Vagina (tissue), 2 donors: ENCODE measurements at places on chromosomes 12 and 14.

GRCh38 chr14:101881426-101881825, 82.9 kb upstream of the DYNC1H1 start:
- H3K27ac ChIP-seq, result no peak overlapping the region
- H3K4me1 ChIP-seq, result peaks cover 9% of the 10 kb centered on the region
- H3K4me3 ChIP-seq, result no peak overlapping the region
- peaks cover 37% of the 10 kb centered on the region for H3K36me3 ChIP-seq
- H3K27me3 ChIP-seq, result no peaks in the 10 kb centered on the region
- DNase-seq, result no peak

DNA sequence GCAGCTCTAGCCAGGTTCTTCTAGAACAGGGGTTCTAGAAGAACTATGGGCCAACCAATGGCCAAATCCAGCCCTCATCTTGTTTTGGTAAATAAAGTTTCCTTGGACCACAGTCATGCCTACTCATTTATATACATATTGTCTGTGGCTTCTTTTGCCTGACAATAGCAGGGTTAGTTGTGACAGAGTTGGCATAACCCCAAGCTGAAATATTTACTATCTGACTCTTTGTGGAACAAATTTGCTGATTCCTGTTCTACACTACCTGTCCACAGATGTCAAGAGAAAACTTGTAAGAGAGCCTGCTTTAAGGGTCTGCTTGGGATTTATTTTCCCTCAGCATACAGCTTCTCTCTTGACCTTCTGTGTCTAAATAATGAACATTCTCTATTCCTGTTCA, 289.0 kb downstream of the KSR2 start:
- H3K4me1 ChIP-seq, result no peaks in the 10 kb centered on the region
- no peaks in the 10 kb centered on the region for H3K27me3 ChIP-seq
- DNase-seq, result no peak

GRCh38 chr12:114812858-114813761, 129.1 kb upstream of the TBX3 start:
- H3K4me1 ChIP-seq, result no peaks in the 10 kb centered on the region
- no peaks in the 10 kb centered on the region for H3K27me3 ChIP-seq

DNA sequence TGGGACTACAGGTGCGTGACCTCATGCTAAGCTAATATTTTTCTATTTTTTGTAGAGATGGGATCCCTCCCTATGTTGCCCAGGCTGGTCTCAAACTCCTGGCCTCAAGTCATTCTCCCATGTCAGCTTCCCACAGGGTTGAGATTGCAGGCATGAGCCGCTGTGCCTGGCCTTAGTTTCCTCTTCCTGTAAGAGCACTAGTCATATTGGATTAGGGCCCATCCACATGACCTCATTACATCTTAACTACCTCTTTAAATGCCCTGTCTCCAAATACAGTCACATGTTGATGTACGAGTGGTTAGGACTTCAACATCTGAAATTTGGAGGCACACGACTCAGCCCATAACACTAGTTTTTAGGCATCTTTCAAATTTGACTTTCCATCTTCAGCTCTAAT, 72.2 kb upstream of the RASSF3 start:
- no peak overlapping the region for H3K27ac ChIP-seq
- H3K4me3 ChIP-seq, result no peak overlapping the region
- DNase-seq, result no peak
- H3K36me3 ChIP-seq, result no peaks in the 10 kb centered on the region
- no peaks in the 10 kb centered on the region for H3K4me1 ChIP-seq

DNA sequence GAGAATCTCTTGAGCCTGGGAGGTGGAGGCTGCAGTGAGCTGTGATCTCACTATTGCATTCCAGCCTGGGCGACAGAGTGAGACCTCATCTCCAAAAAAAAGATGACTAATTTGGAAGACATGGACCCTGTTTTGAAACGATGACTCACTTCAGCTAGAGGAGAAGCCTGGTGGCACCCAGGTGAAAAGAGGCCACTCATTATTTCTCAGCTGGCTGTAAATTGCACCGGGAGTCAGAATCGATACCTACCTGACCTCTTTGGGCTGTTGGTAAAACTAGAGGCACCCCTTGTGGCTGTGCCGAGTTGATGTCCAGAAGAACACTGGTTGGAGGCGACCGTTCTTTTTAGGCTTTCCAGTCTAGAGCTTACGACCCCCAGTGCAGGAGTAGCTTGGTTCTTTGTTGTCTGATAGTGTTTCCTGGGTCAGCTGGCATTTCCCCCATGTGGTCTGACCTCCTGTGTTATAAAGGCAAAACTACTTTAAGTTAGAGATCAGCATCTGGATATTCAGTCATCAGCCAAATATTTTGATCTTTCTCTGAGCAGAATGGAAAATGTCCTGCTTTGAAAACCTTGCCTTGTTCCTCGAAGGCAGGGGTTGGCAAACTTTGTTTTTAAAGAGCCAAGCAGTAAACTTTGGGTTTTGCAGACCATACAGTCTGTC, 93.2 kb downstream of the CHST11 start:
- H3K4me1 ChIP-seq, result peaks cover 13% of the 10 kb centered on the region
- no peak overlapping the region for H3K4me3 ChIP-seq
- no peaks in the 10 kb centered on the region for H3K36me3 ChIP-seq
- no peak for DNase-seq
- H3K27ac ChIP-seq, result no peak overlapping the region

- H3K4me1 ChIP-seq, result peaks cover 26% of the 10 kb centered on the region
- no peak overlapping the region for H3K27ac ChIP-seq
- no peak for DNase-seq
- H3K4me3 ChIP-seq, result no peak overlapping the region
Observed at GRCh38 chr12:27624586-27624985, 71.7 kb upstream of the REP15 start.

- H3K27me3 ChIP-seq, result no peaks in the 10 kb centered on the region
- no peaks in the 10 kb centered on the region for H3K36me3 ChIP-seq
- H3K4me1 ChIP-seq, result peaks cover 92% of the 10 kb centered on the region
- H3K4me3 ChIP-seq, result peak overlapping the region; percentile 87
- H3K27ac ChIP-seq, result peak overlapping the region; percentile 83
- no peak for DNase-seq
Observed at GRCh38 chr12:111408116-111408440, 2.4 kb downstream of the SH2B3 start.

DNA sequence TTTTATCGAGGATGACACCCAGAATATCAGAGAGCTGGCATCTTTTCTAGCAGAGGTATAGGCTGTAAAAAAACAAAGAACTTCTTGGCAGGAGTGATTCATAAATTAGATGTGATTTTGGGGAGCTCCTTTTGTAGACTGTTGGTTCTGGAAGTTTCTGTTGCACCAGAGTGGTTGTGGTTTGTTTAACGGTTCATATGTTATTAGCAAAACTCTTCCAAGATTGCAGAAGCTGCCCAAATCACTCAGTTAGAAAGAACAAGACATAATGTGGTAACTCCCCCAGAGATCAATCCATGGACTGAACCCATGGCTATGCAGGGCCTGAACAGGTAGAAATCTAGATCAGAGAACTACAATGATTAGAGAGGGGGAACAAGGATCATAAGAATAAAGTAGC, 6.7 kb upstream of the RNASE10 start:
- no peaks in the 10 kb centered on the region for H3K27me3 ChIP-seq
- no peaks in the 10 kb centered on the region for H3K36me3 ChIP-seq
- no peaks in the 10 kb centered on the region for H3K4me1 ChIP-seq
- no peak overlapping the region for H3K27ac ChIP-seq
- no peak for DNase-seq

DNA sequence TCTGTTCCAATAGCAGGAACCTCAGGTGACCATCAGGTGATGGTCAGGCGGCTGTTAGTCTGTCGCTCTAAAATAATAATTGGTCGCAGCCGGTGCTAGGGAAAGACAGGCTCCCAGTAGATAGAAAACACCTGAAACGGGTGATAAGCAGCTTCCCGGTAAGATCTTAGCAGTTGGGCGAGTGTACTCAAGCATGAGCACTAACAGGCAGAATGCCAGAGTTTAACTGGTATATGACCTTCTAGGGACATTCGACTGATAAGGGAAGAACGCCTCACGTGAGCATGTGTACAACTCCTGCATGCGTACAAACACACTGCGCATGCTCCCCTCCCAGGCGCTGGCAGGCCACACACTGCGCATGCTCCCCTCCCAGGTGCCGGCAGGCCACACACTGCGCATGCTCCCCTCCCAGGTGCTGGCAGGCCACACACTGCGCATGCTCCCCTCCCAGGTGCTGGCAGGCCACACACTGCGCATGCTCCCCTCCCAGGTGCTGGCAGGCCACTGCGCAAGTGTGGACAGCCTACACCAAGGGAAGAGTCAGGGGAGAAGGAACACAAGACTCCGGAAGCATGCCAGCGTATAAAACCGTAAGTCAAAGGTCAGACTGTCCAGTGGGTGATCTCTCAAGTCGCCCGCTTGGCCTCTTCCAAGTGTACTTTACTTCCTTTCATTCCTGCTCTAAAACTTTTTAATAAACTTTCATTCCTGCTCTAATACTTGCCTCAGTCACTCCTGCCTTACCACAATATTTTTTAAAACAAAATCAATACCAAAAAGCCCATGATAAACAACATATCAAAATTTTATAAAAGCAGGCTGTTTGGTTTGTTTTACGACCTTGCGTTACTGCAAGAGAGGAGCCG, 24.5 kb downstream of the GPRC5D start:
- no peak overlapping the region for H3K27ac ChIP-seq
- H3K36me3 ChIP-seq, result no peaks in the 10 kb centered on the region
- H3K4me1 ChIP-seq, result no peaks in the 10 kb centered on the region
- DNase-seq, result no peak
- H3K27me3 ChIP-seq, result no peaks in the 10 kb centered on the region
- H3K4me3 ChIP-seq, result peak overlapping the region; percentile 25

DNA sequence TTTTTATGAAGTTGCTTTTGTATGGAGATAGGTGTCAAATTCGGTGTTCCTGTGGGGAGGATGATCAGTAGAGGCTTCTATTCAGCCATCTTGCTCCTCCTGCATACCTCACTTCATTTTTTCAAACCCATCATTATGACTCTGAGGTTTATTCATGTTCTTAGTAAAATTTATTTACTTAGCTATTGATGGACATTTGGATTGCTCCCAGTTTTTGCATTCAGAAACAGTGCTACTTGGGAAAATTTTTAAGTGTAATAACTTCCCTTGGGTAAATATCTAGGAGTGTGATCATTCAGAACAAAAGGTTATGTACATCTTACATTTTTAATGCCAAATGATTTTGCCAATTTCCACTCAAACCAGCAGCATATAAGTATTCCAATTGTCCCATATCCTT, 208.3 kb downstream of the SYNE2 start:
- no peak for DNase-seq
- H3K4me1 ChIP-seq, result no peaks in the 10 kb centered on the region
- no peak overlapping the region for H3K4me3 ChIP-seq
- no peak overlapping the region for H3K27ac ChIP-seq
- H3K27me3 ChIP-seq, result no peaks in the 10 kb centered on the region
- peaks cover 10% of the 10 kb centered on the region for H3K36me3 ChIP-seq
